Activated naive CD4-positive, alpha-beta T cell treated with anti-CD3 and anti-CD28 coated beads for 36 hours (primary cell): ENCODE measurements at places on chromosomes 4 and X. TPM values are rescaled to one million over a fixed set of nuclear protein-coding genes. Genes with fewer than 3 reads are reported as not detected.
A peak's percentile ranks its signal among the peaks of the same experiment; 100 is the strongest.

DNA sequence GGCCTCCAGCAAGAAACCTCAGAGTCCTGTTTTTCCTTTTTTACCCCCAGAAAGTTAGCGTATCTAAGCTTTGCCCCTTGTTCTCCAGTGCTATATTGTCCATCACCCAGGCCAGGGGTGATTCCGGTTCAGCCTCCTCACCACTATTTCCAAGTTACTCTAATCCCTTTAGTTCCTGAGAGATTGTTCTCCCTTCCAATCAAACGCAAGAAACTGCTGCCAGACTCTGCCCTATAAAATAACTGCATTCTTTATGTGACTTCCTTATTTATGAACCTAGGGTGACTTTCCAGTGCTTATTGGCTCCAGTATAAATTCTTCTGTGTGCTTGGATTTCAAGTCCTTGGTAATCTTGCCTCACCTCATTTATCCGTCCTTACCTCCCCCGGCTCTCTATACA is 65.7 kb downstream of the CLCN5 start:
- H3K4me1 ChIP-seq = no peaks in the 10 kb centered on the region
- H3K4me3 ChIP-seq = no peak overlapping the region
- no peaks in the 10 kb centered on the region for H3K36me3 ChIP-seq
- H3K27ac ChIP-seq = no peak overlapping the region

- peaks cover 22% of the 10 kb centered on the region for H3K4me1 ChIP-seq
- H3K4me3 ChIP-seq = no peak overlapping the region
- DNase-seq = no peak
- no peak overlapping the region for H3K27ac ChIP-seq
- H3K36me3 ChIP-seq = no peaks in the 10 kb centered on the region
Measured at GRCh38 chr4:145613566-145614232, 5.5 kb upstream of the MMAA start.

DNA sequence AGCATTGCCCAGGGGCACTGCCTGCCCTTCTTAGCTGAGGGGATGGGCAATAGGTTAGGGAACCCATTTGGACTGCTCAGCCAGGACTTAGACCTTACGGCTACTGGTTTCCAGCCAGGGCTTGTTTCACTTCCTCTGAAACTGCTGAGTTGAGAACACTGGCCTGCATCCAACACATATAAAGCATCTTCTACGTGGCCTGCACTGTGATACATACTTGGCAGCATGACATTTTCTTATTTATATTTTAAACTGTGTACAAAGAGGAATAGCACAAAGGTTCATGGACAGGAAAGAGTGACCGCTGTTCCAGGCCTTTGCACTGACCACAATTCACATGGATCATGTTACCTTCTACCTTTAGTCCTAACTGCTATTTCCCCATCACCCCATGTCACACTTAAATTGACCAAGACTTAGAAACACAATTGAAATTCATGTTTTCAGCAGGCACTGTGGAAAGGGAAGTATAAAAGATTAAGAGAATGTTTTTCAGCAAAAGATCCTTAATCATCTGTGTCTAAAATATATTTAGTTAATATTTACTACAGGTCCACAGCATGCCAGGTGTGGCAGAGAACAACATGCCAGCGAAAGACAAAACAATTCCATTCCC is 43.7 kb downstream of the NLGN4X start:
- no peak for DNase-seq

Gene ADH6
- total RNA-seq = not detected

Gene CLCN4
- not detected for total RNA-seq

Gene AWAT2
- not detected for total RNA-seq

Gene DRP2
- 0.47 TPM for total RNA-seq

- DNase-seq = no peak
- no peaks in the 10 kb centered on the region for H3K36me3 ChIP-seq
- no peak overlapping the region for H3K4me3 ChIP-seq
- no peaks in the 10 kb centered on the region for H3K4me1 ChIP-seq
Measured at GRCh38 chr4:170110285-170110672, 20.5 kb upstream of the AADAT start.

DNA sequence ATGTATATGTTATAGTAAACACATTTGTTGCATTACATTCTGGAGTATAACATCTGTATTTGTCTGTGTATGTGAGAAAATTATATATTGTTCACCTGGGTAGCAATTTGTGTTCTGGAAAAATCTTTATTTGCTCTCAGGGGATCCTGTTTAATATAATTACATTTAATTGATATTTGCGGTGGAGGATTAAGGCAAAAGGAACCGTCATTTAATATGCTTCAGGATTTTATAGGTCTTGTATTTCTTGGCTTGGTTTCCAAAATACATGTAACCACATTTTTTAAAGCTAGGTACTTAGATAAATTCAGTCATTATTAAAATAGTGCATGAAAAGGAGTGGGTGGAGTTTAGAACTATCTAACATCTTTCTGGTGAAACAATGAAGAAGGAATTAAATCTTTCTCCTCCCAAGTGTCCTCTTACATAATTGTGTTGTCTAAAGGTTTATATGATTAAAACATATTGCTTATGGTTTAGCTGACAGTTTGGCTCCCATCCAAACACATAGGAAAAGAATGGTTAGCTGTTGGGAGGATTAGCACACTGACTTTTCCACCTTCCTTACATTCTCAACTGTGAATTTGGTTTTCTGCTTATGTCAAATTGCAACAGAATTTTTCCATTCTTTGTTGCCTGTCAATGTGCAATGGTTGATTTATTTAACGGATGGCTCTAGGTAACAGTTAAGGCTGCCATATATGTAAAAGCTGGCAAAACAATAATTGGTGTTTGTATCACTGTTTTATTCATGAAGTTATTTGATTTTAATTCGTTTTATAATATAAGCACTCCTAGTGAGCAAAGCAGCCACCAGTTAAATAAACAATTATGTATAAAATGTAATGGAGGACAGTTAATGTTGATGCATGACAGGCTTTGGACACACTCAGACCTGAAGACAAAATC is 250.8 kb upstream of the SFRP2 start:
- H3K4me3 ChIP-seq = no peak overlapping the region
- DNase-seq = no peak
- peaks cover 9% of the 10 kb centered on the region for H3K27me3 ChIP-seq
- no peak overlapping the region for H3K27ac ChIP-seq
- no peaks in the 10 kb centered on the region for H3K36me3 ChIP-seq
- no peaks in the 10 kb centered on the region for H3K4me1 ChIP-seq

GRCh38 chr4:128347175-128347868 is 59.7 kb upstream of the PGRMC2 start:
- no peaks in the 10 kb centered on the region for H3K27me3 ChIP-seq
- no peak for DNase-seq
- peaks cover 5% of the 10 kb centered on the region for H3K36me3 ChIP-seq
- no peak overlapping the region for H3K4me3 ChIP-seq

- H3K4me3 ChIP-seq = no peak overlapping the region
- no peak overlapping the region for H3K27ac ChIP-seq
- H3K36me3 ChIP-seq = peaks cover 9% of the 10 kb centered on the region
- no peaks in the 10 kb centered on the region for H3K27me3 ChIP-seq
- DNase-seq = no peak
Measured at GRCh38 chrX:107924136-107924746, 57.9 kb downstream of the TEX13B start.

Gene MAGEA12
- not detected for total RNA-seq

GRCh38 chr4:68119921-68120320 is 9.7 kb downstream of the TMPRSS11F start:
- H3K4me3 ChIP-seq = no peak overlapping the region
- H3K27me3 ChIP-seq = no peaks in the 10 kb centered on the region
- H3K36me3 ChIP-seq = no peaks in the 10 kb centered on the region
- DNase-seq = no peak
- H3K4me1 ChIP-seq = no peaks in the 10 kb centered on the region

DNA sequence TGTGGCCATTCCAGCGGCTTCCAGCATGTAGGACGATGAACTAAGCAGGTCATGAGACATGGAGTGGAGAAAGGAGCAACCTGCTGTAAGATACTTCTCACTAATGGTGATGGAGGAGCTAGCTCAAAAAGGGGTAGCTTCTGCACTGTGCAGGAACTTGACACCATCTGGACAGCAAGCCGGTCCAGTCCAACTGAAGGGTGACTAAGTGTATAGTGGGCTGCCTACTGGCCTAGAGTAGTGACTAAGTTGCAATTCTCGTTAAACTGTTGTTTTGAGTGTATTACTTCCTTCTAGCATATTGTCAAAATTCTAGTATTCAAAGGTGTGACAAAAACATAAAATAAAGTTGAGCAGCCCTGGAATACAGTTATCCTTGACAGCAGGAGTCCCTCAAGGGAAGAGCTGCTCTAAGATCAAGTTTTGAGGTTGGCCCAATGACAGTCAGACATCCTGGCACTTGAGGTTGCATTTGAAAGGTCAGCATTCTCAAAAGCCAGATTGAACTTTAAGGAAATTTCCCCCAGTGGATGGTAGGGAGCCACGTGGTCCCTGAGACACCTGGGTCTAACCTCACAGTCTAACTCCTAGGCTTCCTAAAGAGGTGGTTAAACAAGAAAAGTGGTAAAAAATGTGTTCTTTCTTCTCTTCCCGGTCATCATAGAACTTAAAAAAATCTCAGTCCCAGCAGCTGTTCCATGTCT is 8.0 kb downstream of the CETN2 start:
- H3K36me3 ChIP-seq = no peaks in the 10 kb centered on the region
- H3K27ac ChIP-seq = no peak overlapping the region
- peaks cover 3% of the 10 kb centered on the region for H3K27me3 ChIP-seq
- no peak overlapping the region for H3K4me3 ChIP-seq
- no peaks in the 10 kb centered on the region for H3K4me1 ChIP-seq

Gene HSFX1
- total RNA-seq = 0.10 TPM

Gene HDX
- 0.89 TPM for total RNA-seq

DNA sequence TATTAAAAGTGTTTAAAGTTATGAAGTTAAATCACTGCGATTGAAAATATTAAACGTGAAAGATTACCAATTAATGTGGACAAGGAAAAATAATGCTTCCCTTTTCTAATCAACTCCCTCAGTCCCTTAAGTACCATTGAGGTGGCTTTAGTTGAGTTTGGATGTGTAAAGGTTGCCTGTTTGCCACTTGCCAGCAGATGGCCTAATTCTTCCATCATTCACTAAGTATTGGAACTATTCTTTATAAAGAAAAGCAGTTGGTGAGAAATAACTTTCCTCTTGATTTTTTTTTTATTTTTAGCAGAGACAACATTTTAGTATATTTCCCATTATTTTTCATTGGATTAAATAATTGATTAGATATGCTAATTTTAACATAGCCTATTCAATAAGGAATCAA is 295.9 kb upstream of the TACR3 start:
- no peak overlapping the region for H3K4me3 ChIP-seq
- peak; percentile 5 for DNase-seq
- H3K36me3 ChIP-seq = no peaks in the 10 kb centered on the region
- H3K27me3 ChIP-seq = no peaks in the 10 kb centered on the region

Gene NXF2
- not detected for total RNA-seq

Gene ERCC6L
- total RNA-seq = 9.5 TPM

Gene GDPD2
- total RNA-seq = not detected

- DNase-seq = no peak
- no peak overlapping the region for H3K27ac ChIP-seq
- H3K4me1 ChIP-seq = no peaks in the 10 kb centered on the region
- H3K4me3 ChIP-seq = no peak overlapping the region
- no peaks in the 10 kb centered on the region for H3K27me3 ChIP-seq
Measured at GRCh38 chr4:52925531-52925968, 63.4 kb downstream of the RASL11B start.

DNA sequence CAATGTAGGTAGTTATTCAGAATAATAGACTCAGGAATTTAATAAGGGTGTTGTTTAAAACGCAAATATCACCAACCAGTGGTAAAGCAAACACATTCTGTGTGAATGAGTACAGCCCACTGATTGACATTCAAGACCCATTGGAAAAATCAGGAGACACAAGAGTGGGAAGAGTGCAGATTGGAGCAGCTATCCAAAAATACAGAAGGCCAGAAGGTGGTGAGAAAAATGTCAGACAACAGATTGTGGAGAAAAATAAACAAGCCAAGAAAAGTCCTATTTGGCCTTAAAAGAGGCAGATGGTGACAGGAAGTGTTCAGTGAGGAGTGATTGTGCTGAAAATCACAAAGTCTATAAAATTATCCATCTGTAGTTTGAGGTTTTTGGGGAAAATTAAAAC is 39.3 kb downstream of the CPE start:
- H3K4me1 ChIP-seq = no peaks in the 10 kb centered on the region
- no peak for DNase-seq
- no peak overlapping the region for H3K27ac ChIP-seq
- H3K4me3 ChIP-seq = no peak overlapping the region
- no peaks in the 10 kb centered on the region for H3K27me3 ChIP-seq

- no peak for DNase-seq
- no peaks in the 10 kb centered on the region for H3K4me1 ChIP-seq
- H3K27me3 ChIP-seq = peaks cover 5% of the 10 kb centered on the region
- no peaks in the 10 kb centered on the region for H3K36me3 ChIP-seq
Measured at GRCh38 chr4:177692907-177693306, 250.7 kb upstream of the AGA start.

Gene RNF150
- total RNA-seq = not detected

- H3K27me3 ChIP-seq = peaks cover 22% of the 10 kb centered on the region
- no peak overlapping the region for H3K27ac ChIP-seq
- H3K4me3 ChIP-seq = no peak overlapping the region
- H3K36me3 ChIP-seq = peaks cover 1% of the 10 kb centered on the region
- no peak for DNase-seq
Measured at GRCh38 chr4:1051472-1051871, 40.0 kb downstream of the FGFRL1 start.

GRCh38 chr4:141356321-141356962 is 135.7 kb downstream of the ZNF330 start:
- no peak for DNase-seq
- peaks cover 7% of the 10 kb centered on the region for H3K27me3 ChIP-seq
- no peaks in the 10 kb centered on the region for H3K36me3 ChIP-seq

- H3K4me1 ChIP-seq = peaks cover 5% of the 10 kb centered on the region
- no peak overlapping the region for H3K4me3 ChIP-seq
Measured at GRCh38 chr4:113919145-113919544, 60.3 kb downstream of the ARSJ start.

DNA sequence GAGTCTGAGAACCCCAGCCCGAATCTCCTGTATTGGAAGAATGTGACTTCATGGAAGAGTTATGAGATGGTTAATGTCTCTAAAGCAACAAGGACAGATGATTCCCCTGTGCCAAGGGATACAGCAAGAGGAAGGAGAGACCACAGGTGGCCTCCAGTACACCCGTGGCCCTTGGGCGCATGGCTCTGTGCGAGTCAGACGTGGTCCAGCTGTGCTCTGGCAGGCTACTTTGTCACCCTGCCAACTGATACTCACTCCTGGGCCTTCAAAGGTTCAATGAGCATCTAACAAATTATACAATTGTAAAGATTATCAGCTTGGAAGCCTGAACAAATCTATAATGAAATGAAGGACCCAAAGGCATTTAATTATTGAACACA is 71.7 kb downstream of the NYX start:
- DNase-seq = no peak
- no peaks in the 10 kb centered on the region for H3K36me3 ChIP-seq
- no peaks in the 10 kb centered on the region for H3K27me3 ChIP-seq
- H3K4me1 ChIP-seq = peaks cover 14% of the 10 kb centered on the region

- DNase-seq = no peak
- peaks cover 19% of the 10 kb centered on the region for H3K36me3 ChIP-seq
- no peaks in the 10 kb centered on the region for H3K27me3 ChIP-seq
- H3K27ac ChIP-seq = peak overlapping the region; percentile 97
- H3K4me1 ChIP-seq = peaks cover 30% of the 10 kb centered on the region
Measured at GRCh38 chr4:143512978-143513313, 556 bp upstream of the SMARCA5 start.
